GM12878 (cell line): ENCODE measurements at places on chromosomes 2 and 18. TPM values are rescaled to one million over a fixed set of nuclear protein-coding genes. Genes with fewer than 3 reads are reported as not detected.

DNA sequence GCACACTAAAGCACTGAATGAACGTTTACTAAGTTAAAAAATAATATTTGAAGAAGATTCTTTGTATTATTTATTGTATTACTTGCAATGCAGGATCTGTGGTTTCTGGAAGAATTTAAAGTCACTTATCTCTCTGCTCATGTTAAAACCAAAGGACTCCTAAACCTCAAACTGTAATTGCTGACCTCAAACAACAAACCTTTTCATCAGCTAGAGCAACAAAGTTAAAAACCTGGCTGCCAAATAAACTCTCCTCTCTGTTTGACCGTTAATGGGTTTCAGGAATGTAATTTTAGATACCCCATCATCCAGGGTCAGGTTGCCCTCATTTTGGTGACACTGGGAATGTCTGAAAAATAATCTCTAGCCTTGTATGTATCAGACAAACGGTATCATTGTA is 239.1 kb downstream of the TGIF1 start:
- DNase-seq: no peak

- no peak for DNase-seq
Measured at GRCh38 chr2:159010340-159010739, 41.9 kb downstream of the TANC1 start.

DNA sequence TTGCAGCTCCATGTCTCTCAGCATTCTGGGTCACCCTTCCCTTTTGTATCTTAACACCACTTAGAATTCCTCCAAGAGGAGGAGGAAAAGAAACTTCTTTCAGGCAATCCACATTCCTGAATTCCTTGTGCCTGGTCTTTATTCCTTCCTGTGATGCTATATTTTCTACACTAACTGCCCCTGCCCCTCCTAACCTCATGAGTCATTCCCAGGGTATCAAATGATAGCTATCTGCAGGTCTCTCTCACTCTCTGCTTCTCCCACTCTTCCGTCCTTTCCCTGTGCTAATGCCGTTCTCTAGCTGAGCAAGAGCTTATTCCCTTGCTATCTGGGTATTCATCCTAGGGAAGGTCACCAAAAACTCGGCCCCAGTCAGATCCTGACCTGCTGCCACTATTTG is 395.0 kb upstream of the TCF4 start:
- no peak for DNase-seq

RSAD2 gene
- polyA plus RNA-seq: 0.24 TPM in 1 of 2 replicates, not detected in the other

- DNase-seq: no peak
Measured at GRCh38 chr2:236503583-236503982, 66.0 kb upstream of the ACKR3 start.

- DNase-seq: no peak
Measured at GRCh38 chr2:233361297-233361696, 7.0 kb downstream of the DGKD start.

- DNase-seq: no peak
Measured at GRCh38 chr18:55875371-55875901, 287.4 kb upstream of the TCF4 start.

DNA sequence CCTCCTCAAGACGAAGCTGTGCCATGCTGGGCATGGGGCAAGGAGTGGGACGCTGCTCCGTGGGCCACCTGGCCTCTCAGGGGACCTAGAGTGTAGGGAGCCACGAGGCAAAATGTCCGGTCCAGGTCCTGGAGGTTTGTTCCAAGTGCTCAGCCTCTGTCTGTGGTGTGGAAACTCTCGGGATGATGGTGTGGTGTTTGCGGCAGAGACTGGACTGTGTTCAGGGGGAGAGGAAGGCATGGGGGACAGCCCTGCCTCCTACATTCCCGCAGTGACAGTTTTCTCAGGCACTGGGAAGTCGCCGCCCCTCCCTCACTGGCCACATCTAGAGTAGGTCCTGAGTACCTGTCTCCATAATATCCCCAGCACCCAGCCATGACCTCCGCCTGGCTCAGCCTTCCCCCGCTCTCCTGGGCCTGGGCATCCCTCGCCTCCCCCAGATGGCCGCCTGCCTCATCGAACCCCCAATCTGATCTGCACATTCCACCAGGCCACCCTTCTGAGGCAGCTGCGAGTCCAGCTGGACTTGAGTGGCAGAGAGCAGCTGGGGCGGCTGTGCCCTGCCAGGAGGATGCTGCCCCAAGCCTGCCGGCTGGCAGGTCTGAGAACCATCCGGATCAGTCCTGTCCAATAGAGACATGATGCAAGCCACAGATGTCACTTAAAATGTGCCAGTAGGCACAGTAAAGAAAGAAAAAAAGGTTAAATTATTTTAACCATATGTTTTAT is 6.2 kb downstream of the KCNIP3 start:
- DNase-seq: no peak

GRCh38 chr2:44829771-44830170 is 111.7 kb upstream of the SIX3 start:
- no peak for DNase-seq

DNA sequence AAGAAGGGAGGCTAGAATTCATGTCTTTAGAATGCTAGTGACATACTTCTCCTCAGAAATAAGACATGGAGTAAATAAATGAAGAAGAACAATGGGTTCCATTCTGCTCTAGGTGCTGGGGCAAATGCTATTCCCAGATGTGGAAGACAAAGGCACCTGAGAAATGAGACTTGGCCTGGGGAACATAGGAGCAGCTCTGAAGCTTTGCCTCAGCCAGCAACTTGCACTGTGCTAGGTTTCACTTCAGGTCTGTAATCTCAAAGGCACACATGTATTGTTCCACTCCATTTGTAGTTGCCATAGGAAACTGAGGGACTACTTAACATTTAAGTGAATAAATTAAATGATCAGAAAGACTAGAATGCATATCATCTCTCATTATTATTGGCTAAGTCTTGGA is 538.9 kb upstream of the REG3G start:
- no peak for DNase-seq

MROH2A gene
- not detected in 2 replicates for polyA plus RNA-seq

DNA sequence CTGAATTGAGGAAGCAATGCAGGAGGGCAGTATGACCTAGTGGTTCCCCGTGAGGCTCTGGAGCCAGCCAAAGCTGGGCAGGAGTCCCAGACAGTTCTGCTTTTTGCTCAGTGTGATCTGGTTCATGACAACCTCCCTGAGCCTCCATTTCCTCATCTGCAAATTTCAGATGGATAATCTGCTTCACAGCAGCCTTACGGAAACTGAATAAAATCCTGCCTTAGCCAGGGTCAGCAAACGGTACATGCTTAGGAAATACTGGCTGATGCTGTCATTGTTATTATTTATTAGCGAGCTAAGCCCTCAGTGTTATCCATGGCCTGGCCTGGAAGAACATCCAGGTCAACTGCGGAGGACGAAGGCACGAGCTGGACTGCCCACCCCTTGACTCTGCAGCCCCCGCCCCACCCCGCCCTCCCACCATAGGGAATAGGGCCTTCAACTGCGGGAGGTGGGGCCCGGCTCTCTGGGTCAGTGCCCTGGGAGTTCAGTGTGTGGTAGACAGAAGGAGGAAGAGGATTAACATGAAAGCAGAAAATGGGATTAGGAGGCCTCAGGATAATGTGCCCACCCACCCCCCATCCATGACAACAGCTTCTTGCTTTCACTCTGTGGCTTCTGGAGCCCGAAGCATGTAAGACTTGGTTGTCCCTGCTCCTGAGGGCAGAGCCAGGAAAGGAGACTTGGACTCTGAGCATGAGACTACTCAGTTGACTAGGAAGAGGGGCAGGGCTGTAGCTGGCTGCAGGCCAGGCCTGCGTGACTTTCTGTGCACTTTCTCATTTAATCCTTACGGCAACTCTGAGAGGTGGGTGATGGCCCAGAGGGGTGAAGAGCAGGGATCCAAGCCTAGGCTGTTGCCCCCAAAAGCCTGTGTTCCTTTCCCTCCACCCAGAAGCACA is 13.1 kb downstream of the PKDCC start:
- DNase-seq: no peak
